ENCODE measurements at places on chromosomes 11 and 22.

- no peak for DNase-seq
Measured at GRCh38 chr11:131094827-131095226, 178.5 kb upstream of the SNX19 start.

- no peak for DNase-seq
Measured at GRCh38 chr11:58574881-58575280, 775 bp downstream of the LPXN start.

GRCh38 chr22:20595461-20595860 lies 88.1 kb downstream of the MED15 start:
- DNase-seq, result no peak

- no peak for DNase-seq
Measured at GRCh38 chr11:7196396-7197146, 55.1 kb upstream of the SYT9 start.

- no peak for DNase-seq
Measured at GRCh38 chr11:101528541-101528940, 55.3 kb downstream of the TRPC6 start.

GRCh38 chr11:33214187-33214586 lies 43.0 kb upstream of the HIPK3 start:
- no peak for DNase-seq

GRCh38 chr11:120599816-120600420 lies 88.4 kb downstream of the GRIK4 start:
- DNase-seq, result no peak

GRCh38 chr11:132358573-132358953 lies 988.1 kb downstream of the NTM start:
- DNase-seq, result no peak

- no peak for DNase-seq
Measured at GRCh38 chr11:113431746-113432145, 43.5 kb downstream of the DRD2 start.

GRCh38 chr11:69518081-69518950 lies 36.9 kb downstream of the LINC01488 start:
- DNase-seq, result no peak

- no peak for DNase-seq
Measured at GRCh38 chr11:80007616-80008015, 566.8 kb upstream of the TENM4 start.

DNA sequence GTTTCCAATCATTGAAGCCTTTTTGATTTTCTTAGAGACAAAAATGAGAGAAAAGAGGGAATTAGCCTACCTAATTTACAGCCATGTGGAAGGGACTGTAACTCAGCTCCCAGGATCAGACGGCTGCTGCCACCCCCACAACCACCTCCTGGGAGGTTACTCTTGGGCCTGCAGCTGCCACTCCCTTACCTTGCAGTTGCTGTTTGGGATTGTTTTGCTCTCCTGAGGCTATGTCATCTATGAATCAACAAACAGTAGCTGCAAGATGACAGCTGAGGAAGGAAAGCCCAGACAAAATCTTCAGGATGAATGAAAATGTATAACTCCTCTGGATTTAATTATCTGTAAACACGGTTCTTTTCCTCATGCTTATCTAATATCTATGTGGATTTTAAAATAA lies 28.0 kb upstream of the ZC3H12C start:
- DNase-seq, result no peak

GRCh38 chr22:36863979-36864378 lies 3.2 kb downstream of the NCF4 start:
- DNase-seq, result no peak

DNA sequence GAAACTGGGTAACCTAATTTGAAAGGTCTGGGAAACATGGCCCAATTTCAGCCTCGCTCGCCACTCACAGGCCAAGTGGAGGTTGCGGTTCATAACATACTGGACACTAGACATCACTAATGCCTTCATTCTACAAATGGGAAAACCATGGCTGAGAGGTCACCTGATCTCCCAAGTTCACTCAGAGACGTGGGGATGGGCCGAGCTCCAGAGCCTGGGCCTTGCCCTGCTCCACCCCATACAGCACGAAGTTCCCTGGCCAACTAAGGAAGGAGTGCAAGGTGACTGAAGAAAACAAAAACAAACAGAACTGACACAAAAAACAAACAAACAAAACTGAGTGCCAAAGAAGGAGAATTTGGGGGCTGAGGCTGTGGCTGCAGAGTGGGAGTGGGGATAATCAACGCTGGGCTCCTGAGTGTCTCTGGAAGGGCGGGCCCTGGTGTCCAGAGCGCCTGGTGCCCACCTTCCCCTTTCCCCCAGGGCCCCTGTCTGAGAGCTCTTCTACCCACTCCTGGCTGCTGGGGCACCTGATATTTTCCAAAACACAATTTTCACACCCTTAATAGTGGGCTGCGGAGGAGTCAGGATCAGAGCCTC lies 46.5 kb upstream of the ADA2 start:
- DNase-seq, result no peak

DNA sequence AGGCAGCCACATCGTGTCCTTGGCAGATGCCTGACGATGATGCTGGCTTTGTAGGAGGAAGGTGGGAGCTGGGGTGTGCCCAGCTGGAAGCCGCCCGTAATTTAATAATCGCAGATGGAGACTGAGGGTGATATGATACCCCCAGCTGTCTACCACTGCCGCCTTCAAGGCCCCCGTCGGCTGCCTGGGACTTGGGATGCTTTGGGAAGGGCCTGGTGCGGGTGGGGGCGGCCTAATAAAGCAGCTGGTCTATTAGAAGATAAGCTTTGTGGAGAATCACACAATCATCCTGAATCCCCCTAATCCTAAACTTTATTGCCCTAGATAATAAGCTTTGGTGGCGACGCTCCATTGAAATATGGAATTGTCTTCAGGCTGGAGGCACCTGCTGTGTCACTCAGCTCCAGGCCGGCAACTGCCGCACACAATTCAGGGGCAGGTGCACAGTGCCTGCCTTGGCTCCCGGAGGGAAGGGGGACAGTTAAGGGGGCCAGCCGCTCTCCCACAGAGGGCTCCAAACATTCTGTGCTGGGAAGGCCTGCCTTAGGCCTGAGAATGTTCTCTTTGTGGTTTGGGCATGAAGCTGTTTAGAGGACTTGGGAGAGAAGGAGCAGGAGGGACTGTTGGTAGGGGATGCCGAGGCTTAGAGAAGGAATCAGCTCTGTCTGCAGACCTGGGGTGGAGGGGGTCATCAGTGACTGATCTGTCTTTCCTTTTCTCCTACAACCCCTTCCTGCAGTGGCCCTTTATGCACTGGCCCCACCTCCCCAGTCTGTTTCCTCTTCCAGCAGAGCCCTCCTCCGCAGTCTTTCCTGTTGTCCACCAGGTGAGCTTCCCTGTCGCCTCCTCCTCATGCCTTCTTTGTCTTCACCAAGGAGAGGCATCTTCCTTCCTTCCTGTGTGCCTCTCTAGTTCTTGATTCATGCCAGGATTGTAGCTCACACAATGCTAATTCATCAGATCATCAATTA lies 65.3 kb downstream of the ARL14EP start:
- peak; percentile 69 for DNase-seq

DNA sequence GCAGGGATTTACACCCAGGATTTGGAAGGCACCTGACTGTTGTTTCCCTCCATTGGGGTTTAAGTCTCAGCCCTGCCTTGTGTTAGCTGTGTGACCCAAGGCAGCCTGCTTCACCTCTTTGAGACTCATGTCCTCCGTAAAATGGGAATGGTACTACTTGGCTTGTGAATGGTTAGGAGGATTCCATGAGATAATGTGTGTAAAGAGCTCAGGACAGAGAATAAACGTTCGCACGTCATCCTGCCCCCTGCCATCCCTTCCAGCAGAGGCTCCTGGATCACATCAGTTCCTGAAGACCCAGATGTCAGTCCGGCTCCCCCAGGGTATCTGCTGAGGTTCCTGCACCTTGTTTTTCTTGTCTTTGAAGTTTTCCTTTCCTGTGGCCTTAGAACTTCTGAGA lies 16.8 kb upstream of the ACCSL start:
- no peak for DNase-seq

GRCh38 chr22:44247346-44247745 lies 65.4 kb downstream of the SHISAL1 start:
- no peak for DNase-seq

DNA sequence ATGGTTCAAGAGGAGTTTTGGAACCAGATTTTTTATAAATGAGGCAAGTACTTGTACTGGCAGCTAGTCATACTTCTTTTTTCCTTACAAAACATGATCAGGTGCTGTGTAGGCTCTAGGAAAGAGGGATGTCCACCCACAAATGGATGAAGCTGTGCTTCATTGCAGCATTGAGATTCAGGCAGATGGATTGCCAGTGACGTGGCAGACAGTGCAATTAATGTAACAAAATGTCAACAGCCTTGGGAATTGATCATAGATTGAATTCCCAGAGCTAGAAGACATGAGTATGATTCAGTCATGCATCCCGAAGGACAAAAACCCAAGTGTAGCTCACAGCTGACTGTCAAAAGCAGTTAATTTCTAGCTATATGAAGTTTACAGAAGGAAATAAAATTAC lies 99.2 kb upstream of the RASSF10 start:
- DNase-seq, result no peak

GRCh38 chr11:117251506-117251905 lies 19.0 kb downstream of the RNF214 start:
- DNase-seq, result no peak

DNA sequence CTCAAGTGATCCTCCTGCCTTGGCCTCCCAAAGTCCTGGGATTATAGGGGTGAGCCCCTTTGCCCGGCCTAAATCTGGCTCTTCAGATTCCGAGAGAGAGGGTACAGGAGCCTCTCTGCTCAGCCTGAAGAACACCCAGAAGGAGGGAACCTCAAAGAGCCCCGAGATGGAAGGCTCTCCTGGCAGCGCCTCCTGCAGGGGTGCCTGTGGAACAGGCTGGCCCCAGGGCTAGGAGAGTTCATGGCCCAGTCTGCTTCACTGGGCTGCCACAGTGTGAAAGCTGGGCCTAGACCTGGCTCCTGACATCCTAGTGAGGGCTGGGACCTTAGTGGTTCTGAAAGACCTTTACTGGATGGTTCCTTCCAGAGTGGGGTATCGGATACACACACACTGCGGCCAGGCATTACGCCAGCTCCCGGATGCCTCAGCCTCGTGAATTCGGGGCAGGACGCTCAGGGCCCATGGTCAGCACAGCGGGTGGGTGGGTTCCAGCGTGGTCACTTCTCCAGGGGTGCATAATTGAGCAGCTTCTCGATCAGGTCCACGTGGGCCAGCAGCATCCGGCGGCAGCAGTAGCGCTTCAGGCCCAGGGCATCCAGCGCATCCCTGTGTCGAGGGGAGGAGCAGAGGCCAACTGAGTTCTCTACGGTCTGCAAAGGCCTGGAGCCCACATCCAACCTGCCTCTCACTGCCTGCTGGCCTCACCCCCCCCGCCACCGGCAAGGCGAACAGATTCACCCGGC lies 2.3 kb downstream of the POLR2L start:
- DNase-seq, result no peak

DNA sequence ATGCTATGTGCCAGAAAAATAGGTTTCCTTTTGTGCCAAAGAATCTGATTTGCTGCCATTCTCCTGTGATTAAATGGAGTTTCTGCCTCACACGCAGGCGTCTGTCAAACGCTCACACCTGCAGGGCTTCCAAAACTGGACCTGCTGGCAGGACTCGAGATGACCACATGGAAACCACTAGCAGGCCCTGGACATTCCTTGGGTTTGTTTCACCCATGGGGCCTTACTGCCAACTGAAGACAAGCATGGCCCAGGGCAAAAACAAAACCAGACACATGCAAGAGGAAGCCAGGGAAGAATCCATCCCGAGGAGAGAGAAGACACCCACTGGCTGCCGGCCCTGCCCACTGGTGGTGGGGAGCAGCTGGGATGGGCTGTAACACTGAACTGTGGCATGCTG lies 55.9 kb upstream of the MN1 start:
- DNase-seq, result no peak

GRCh38 chr11:113124006-113124405 lies 162.8 kb downstream of the NCAM1 start:
- no peak for DNase-seq

GRCh38 chr22:30284172-30284571 lies 5.1 kb downstream of the CASTOR1 start:
- DNase-seq, result no peak

DNA sequence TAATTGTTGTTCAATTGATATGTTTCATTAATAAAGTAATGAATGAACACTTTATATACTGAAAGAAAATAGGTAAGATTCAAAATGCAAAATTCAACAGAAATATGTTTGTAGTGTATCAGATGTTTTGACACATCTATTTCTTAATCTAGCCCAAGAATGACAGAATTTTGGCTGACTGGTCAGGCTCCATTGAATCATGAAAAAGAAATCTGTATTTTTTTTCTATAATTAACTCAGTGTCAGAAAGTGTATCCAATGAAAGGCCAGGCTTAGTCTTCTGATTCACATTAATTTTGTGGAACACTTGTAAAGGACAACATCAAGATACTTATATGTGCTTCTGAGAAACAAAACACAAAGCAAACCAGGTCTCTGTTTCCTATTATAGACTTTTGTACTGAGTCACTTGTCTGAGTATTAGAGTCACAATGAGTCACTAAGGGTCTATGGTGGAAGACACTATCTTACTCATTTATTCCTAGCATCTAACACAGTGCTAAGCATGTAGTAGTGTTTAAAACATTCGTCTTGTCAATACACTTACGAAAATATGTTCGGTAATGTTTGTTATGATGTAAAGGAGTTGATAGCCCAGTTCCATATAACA lies 297.7 kb upstream of the CCDC90B start:
- no peak for DNase-seq

GRCh38 chr11:61861634-61862033 lies 29.7 kb downstream of the FADS3 start:
- DNase-seq, result no peak

GRCh38 chr22:41758231-41758630 lies 42.2 kb upstream of the CCDC134 start:
- DNase-seq, result no peak

DNA sequence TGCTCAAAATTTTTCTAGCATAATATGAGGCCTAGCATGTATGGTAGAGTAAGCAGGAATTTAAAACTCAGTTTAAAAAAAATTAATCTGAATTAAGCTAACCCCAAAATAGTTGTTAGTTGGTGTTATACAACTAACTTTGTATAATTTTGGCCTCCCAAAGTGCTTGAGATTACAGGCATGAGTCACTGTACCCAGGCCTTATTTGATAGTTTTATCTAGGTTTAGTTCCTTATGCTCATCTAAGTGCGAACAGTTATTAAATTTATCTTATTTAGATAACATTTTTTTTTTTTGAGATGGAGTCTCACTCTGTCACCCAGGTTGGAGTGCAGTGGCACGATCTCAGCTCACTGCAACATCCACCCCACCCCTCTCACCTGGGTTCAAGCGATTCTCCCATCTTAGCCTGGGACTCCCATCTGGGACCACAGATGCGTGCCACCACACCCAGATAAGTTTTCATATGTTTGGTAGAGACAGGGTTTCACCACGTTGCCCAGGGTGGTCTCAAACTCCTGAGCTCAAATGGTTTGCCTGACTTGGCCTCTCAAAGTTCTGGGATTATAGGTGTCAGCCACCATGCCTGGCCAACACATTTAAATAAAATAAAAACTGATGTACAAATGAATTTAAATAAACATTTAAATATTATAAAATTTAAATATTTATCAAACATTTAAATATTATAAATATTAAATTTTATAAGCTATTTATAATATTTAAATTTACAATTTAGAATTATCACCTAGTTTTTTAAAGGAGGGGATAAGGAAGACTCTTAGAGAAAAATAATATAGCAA lies 7.5 kb downstream of the IL18 start:
- no peak for DNase-seq

- peak; percentile 17 for DNase-seq
Measured at GRCh38 chr11:72010529-72011233, 12.0 kb downstream of the IL18BP start.
